Activated T-cell treated with anti-CD3 and anti-CD28 coated beads for 48 hours (primary cell): ENCODE measurements at places on chromosomes 7 and 10.

GRCh38 chr10:58853668-58854067 is 322.8 kb upstream of the PHYHIPL start:
- no peak for DNase-seq

DNA sequence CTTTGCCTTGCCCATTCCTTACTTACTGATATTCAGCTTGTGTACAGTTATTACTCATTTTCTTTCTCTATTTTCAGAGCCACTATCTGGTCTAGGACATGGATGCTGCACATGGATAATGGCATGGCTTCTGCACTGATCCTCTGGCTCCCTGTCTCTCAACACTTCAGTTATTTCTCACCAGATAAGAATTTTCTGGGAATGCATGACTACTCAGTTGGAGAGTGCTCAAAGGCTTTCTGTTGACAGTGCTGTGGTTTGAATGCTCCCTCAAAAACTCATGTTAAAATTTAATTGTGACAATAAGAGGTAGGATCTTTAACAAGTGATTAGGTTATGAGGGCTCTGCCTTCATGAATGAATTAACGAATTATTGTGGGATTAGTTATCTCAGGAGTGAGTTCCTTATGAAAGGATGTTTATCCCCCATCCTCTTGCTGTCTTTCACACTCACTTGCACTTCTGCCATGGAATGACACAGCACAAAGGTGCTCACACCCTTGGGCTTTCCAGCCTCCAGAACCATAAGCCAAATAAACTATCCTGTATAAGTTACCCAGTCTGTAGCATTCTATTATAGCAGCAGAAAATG is 16.1 kb upstream of the PIK3CG start:
- DNase-seq: no peak

GRCh38 chr7:15016766-15017165 is 114.2 kb upstream of the DGKB start:
- DNase-seq: no peak

DNA sequence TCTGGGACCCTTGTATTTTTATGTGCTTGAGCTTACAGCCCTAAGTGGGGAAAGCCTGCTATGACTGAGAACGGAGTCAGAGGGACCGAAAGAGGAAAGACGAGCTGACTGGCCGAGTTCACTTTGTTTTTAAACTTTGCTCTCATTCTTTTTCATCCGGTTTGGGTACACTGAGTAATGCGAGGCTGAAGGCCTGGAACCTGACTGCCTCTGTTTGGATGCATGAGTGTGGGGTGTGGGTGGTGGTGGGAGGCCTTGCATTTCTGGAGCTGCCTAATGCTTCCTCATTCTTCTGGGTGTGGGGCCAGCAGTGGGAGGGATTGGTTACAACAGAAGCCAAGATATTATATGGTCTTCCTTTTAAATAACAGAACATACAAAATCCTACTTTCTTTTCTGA is 155.5 kb downstream of the BUB3 start:
- DNase-seq: no peak

GRCh38 chr10:17076626-17077345 is 52.8 kb downstream of the CUBN start:
- DNase-seq: no peak

- DNase-seq: peak; percentile 96
These were observed at the start of gene SHOC2 for GRCh38 chr10:110919349-110919931. Gene SHOC2, plus strand, starts transcription at chr10:110919604. Its CDS starts 44,755 bp downstream, at chr10:110964359.
